Cortex of kidney (tissue), 1 donor: ENCODE measurements at places on chromosomes 1 and 21.

- no peak for DNase-seq
These were observed 85.1 kb downstream of the VAV3 start for GRCh38 chr1:107879927-107880326.

- DNase-seq = no peak
These were observed 184.3 kb downstream of the HIVEP3 start for GRCh38 chr1:41734201-41734970.

DNA sequence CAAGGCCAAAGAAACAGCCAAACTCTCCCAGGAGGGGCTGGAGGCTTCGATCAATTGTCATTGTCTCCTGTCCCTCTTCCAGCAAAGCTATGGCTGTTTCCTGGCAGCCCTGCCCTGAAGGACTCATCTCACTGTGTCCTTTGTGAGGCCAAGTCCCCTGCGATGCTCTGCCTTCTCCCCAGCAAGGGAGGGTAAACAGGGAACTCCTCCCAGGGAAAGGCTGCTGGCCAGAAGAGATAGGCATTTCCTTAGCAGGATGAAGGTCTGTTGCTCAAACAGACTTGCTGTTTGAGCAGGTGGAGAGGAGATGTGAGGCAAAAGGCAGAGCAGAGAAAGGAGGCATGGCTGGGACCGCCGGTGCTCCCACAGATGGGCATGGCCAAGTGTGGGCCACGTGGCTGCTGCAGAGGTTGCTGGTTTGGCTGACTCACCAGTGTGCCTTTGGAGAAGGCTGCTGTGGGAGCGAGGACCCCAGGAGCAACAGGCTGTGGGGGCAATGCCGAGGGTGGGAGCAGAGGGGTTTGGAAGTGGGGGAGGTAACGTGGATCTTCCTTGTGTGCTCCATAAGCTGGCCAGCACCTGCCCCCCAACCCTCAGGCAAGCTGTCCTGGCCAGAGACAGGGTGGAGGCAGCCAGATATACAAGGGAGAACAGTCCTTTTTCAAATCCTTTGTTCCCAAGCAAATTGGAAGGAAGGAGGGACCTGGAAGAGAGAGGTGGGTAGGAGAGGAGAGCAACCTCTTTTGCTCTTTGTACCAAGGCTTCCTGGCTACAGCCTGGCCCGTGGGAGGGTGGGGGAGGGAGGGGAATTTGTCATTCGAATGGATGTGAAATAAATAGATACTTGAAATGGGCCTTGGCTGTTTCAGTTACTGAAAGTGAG lies 449.8 kb downstream of the SIPA1L2 start:
- no peak for DNase-seq

DNA sequence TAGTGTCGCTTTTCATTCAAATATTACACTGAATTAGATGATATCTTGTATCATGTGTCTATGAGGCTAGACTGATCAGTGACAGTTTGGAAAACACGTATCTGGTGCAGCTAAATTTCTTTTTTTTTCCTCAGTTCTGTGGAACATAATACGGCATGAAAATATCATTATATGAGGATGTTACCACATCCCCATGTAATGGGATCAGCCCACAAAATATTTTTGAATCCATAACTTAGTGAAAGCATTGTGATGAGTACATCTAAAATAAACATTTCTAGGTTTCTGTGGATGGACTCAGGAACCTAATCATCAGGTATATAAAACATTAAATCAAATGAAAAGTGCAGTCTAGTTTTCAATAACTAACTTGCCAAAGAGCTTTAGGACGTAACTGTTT lies 356.3 kb downstream of the USP25 start:
- no peak for DNase-seq

DNA sequence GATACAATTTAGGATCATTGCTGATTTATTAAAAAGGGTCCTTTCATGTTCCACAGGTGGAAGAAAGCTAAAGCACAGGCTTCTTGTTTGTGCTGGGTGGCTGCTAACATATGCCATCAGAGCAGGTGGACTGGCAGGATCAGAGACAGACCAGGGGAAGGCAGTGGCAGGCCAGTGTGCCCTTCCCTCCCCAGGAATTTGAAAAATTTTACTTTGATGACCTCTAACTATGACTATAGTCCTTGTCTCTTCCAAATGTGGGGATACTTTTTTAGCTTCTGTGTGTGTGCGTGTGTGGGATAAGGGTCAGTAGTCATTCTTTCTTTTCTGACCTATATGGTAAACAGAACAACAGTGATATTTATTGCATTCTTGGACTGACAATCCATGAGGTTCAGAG lies 49.9 kb downstream of the LHX9 start:
- DNase-seq = no peak

- DNase-seq = no peak
These were observed 57.8 kb upstream of the KCNJ6 start for GRCh38 chr21:37974081-37974480.

DNA sequence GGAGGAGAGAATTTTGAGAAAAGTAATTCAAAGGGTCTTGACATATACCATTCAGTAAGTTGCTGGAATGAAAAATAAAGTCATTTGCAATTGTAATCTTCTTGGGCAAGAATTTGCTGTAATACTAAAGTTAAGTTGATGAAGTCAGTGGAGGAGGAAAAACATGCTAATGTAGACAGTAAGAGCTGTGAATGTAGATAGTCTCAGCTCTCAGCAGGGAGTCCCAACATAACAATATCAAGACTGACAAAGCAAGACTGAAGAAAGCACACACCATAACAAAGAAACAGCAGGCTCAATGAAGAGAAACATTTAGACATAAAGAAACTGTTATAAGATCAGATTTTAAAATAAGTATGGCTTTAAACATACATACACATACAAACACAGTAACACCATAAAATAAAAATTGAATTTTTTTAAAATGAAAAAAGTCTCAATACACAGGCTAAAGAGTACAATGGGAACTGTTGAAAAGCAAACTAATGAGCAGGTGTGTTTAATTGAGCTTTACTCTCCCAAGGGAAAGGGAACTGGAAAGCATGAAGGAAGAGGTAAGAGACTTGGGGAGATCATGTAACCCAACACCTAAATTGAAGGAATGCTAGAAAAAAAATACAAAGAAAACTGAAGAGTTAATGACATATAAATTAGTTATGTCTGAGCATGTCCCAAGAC lies 336.3 kb upstream of the NCAM2 start:
- DNase-seq = no peak
